ENCODE measurements at places on chromosomes 7 and 10. TPM values are rescaled to one million over a fixed set of nuclear protein-coding genes. Genes with fewer than 3 reads are reported as not detected.

The FGFBP3 gene
- 0.34 TPM for total RNA-seq

The ABCC2 gene
- total RNA-seq, result 0.79 TPM

The TAS2R5 gene
- total RNA-seq, result 0.47 TPM

The WASL gene
- total RNA-seq, result 12.4 TPM

The ZNF12 gene
- total RNA-seq, result 18.7 TPM

The DOCK1 gene
- total RNA-seq, result 120 TPM

The PRKAR2B gene
- total RNA-seq, result 38.5 TPM

The SFRP4 gene
- total RNA-seq, result not detected

The BBS9 gene
- total RNA-seq, result 15.4 TPM

The ZSCAN25 gene
- 14.8 TPM for total RNA-seq

The PRRT4 gene
- total RNA-seq, result not detected

The ENTPD1 gene
- total RNA-seq, result 32.2 TPM

The CALHM1 gene
- total RNA-seq, result not detected

The NEUROG3 gene
- total RNA-seq, result not detected

The GPNMB gene
- total RNA-seq, result 0.68 TPM

The DPCD gene
- 22.4 TPM for total RNA-seq

The HOXA6 gene
- total RNA-seq, result 8.6 TPM

The CLIP2 gene
- total RNA-seq, result 40.7 TPM

The CDNF gene
- total RNA-seq, result 0.56 TPM

The NEURL1 gene
- total RNA-seq, result not detected

The DIP2C gene
- total RNA-seq, result 8.1 TPM

The MALRD1 gene
- 0.09 TPM for total RNA-seq

The IDI2 gene
- not detected for total RNA-seq

The ARMC3 gene
- total RNA-seq, result not detected

The SAP25 gene
- not detected for total RNA-seq

The PIP gene
- total RNA-seq, result not detected

The SPDYE2B gene
- total RNA-seq, result not detected

The FKBP6 gene
- not detected for total RNA-seq

The GIMAP7 gene
- 145 TPM for total RNA-seq

The NRP1 gene
- total RNA-seq, result 178 TPM

The GHRHR gene
- total RNA-seq, result not detected

The C7orf33 gene
- not detected for total RNA-seq

The GLRX3 gene
- 98.4 TPM for total RNA-seq

The STAMBPL1 gene
- total RNA-seq, result 1.4 TPM

The CDHR3 gene
- 0.51 TPM for total RNA-seq

Data from dermis blood vessel endothelial cell (primary cell).